ENCODE measurements at places on chromosomes 2 and 18. TPM values are rescaled to one million over a fixed set of nuclear protein-coding genes. Genes with fewer than 3 reads are reported as not detected.

The DCDC2C gene
- total RNA-seq, result not detected

The SCN3A gene
- 0.25 TPM for total RNA-seq

The MGAT4A gene
- total RNA-seq, result 95.6 TPM

The COQ10B gene
- 48.6 TPM for total RNA-seq

The SEPTIN10 gene
- 3.5 TPM for total RNA-seq

The EVA1A gene
- total RNA-seq, result not detected

The RNF125 gene
- 13.8 TPM for total RNA-seq

The HOXD8 gene
- total RNA-seq, result not detected

The NTSR2 gene
- total RNA-seq, result not detected

DNA sequence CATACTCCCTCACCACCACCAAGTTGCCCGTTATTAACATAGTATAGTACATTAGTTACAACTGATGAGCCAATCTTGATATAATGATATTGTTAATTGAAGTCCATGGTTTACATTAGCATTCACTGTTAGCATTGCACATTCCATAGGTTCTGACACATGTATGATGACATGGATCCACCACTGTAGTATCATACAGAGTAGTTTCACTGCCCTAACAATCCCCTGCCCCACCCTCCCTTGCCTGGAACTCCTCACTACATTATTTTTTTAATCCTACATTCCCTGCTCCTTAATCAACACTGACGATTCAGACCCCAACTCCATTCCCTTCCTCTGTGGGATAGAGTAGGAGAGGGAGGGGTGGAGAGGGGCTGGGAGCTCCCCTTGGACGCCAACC lies 20.2 kb upstream of the ST3GAL5 start:
- DNase-seq, result no peak

- no peak for DNase-seq
Measured at GRCh38 chr2:33897741-33898140, 298.6 kb upstream of the FAM98A start.

GRCh38 chr2:29323961-29324360 lies 208.7 kb downstream of the CLIP4 start:
- DNase-seq, result no peak

- no peak for DNase-seq
Measured at GRCh38 chr2:226906163-226906693, 70.4 kb downstream of the RHBDD1 start.

DNA sequence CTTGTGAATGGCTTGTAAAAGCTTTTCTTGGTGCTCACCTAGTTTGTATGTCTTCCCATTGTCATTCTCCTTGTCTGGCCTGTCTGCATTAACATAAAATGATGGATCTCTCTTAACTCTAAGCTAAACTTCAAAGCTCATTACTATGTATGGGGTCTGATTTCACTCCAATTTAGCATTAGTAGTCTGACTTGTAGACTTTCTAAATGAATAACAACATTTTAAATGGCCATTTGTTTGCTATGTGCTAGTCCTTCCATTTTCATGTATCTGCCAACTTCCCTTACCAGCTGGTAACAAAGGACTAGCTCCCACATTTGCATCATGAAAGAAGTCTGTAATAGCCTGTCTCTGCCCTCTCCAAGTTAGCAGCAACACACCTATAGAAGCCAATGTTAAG lies 324.2 kb upstream of the RGPD4 start:
- DNase-seq, result no peak

DNA sequence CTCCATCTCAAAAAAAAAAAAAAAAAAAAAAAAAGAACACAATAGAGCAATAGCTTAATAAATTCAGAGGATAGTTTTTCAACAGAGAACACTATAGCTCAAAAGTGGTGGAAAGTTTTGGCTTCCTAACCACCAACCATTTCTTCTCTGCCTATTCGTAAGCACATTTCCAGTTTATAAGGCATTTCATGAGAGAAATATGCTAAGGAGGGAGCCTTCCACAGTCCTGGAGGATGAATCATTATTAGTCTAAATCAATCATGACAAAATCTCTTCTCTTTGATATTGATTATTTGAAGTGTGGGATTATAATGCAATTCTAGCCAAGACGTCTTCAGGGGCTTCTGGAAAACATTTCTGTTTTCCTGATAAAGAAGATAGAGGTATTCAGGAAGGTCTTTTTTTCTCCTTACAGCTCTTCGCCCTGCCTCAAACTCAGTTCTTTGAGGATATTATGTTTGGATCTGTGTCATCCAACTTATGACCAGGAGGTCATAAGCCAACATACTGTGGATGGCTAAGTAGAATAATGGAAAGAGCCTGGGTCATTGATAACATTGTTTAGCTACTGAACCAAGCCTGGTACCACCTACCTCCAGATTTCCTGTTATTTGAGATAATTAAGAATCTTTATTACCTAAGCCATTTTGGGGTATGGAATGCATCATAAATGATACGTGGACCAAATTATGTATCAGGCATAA lies 207.3 kb downstream of the TRIB2 start:
- no peak for DNase-seq

DNA sequence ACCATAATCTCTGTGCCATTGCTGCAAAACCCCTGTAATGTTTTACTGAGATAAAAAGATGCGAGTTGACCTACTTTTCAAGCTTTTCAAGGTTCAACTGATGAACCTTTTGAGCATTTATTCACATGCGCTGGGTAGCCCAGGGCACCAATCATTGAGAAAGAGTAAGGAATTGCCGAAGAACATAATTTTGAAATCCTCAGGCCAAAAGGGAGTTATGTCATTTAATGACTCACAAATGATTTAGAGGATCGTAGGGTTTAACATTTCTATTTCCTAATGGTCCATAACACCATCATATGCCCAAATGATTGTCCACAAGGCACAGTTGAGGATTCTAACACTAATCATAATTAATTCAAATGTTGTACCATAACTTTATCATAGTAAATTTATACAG lies 20.2 kb upstream of the DLX1 start:
- no peak for DNase-seq

DNA sequence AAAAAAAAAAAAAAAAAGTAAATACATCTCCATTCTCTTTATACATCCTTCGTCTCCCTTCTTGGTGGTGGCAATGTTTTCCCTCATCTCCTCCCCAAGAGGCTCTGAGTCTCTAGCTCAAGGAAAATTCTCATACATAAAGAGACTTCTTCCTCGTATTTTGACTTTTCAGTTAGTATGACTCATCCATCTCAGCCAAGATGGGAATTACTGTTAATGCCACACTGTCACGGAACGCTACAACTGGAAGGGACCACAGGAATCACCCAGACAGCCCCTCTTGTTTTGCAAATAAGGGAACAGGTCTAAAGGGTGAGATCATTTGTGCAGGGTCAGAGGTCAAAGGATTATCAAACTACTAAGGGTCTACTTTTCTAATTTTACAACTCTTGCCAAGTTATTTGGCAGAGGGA lies 19.5 kb downstream of the NFE2L2 start:
- no peak for DNase-seq

DNA sequence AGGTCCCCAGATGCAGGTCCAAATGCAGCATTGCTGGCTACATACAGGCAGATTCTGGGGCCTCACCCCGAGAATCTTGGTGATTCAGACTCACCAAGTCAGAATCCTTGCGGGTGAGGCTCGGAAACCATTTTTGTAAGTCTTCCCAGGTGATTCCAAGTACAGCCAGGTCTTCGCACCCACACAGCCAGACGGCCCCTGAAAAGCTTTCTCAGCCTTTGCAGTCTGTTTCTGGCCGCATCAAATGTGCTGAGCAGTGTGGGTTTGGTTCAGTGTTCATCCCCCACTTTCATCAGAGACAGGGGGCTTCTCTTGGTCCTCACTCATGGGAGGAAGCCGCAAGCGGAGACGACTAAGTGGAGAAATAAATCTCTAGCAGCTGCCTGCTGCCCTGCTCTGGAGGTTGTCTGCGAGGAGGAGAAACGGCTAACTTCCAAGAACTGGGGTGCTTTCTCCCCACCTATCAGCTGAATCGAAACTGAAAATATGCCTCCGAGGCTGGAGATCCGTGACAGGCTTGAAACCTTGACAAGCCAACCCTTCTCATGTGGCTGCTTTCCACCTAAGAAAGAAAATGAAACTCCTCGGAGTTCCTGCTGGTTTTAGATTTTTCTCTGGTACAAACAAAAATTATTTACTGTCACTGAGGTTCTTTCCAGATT lies 8.9 kb upstream of the TMEM185B start:
- peak; percentile 72 for DNase-seq

- DNase-seq, result no peak
Measured at GRCh38 chr2:240603081-240603835, 16.7 kb downstream of the CAPN10 start.

- DNase-seq, result no peak
Measured at GRCh38 chr2:202671317-202672035, 36.7 kb downstream of the FAM117B start.

GRCh38 chr18:3875961-3876360 lies 426.0 kb downstream of the TGIF1 start:
- no peak for DNase-seq

- no peak for DNase-seq
Measured at GRCh38 chr2:76330865-76331264, 620.1 kb upstream of the GCFC2 start.

DNA sequence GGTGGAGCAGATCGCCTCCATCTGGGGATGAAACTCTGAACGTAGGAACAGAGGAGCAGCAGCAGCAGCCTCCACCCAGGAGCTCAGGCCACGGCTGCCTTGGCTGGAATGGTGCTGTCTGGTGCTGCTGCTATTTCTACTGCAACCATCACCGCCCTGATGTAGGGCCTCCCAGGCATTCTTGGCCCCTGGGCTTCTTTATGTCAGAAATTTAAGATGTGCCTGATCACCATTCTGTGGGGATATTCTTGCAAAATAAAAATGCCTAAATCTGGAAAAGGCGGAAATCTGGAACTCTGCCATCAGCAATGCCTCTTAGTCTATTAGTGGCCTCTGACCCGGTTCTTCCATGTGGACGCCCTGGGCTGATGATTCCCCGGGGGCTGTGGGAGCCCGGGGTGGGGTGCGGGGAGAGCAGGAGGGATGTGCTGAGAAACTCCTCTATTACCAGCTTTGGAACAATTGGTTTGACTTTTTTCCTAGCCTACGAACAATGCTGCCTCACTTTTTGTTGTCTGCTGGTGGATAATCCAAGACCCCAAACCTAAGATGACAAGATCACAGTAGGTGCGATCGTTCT lies 47.2 kb downstream of the FAM124B start:
- DNase-seq, result no peak

GRCh38 chr2:198162276-198162675 lies 357.9 kb downstream of the PLCL1 start:
- no peak for DNase-seq

- no peak for DNase-seq
Measured at GRCh38 chr2:159249990-159250715, 36.4 kb downstream of the WDSUB1 start.
